Lung (tissue), 17 donors: ENCODE measurements at places on chromosomes 11 and 22. TPM values are rescaled to one million over a fixed set of nuclear protein-coding genes. Genes with fewer than 3 reads are reported as not detected.

GRCh38 chr11:69834251-69834650 lies 15.0 kb upstream of the FGF3 start:
- H3K27me3 ChIP-seq = no peaks in the 10 kb centered on the region
- DNase-seq = no peak
- no peaks in the 10 kb centered on the region for H3K4me1 ChIP-seq
- no peaks in the 10 kb centered on the region for H3K36me3 ChIP-seq
- no peak overlapping the region for H3K27ac ChIP-seq
- no peak overlapping the region for H3K4me3 ChIP-seq

DNA sequence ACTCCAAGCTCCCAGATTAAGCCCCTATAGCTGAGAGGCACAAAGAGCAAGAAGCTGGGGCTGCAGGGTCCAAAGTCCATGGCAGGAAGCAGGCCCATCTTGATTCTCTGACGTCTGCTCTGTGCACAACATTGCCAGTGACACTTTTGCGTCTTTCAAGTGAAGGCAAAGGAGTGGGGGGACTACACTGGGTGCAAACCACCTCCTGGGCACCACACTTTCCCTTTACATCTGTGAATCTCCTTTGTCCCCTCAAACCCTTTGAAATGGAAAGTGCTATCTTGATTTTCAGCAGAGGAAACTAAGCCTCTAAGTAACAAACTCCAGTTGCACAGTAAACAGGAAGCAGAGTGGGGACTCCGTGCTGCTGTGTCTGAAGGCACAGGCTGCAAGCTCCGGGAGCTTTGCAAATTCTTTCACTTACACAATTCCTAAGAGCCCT lies 428.0 kb downstream of the LARGE1 start:
- H3K36me3 ChIP-seq = no peaks in the 10 kb centered on the region
- H3K27me3 ChIP-seq = no peaks in the 10 kb centered on the region
- peaks cover 3% of the 10 kb centered on the region for H3K4me1 ChIP-seq

The FBLN1 gene
- 357 TPM for total RNA-seq

DNA sequence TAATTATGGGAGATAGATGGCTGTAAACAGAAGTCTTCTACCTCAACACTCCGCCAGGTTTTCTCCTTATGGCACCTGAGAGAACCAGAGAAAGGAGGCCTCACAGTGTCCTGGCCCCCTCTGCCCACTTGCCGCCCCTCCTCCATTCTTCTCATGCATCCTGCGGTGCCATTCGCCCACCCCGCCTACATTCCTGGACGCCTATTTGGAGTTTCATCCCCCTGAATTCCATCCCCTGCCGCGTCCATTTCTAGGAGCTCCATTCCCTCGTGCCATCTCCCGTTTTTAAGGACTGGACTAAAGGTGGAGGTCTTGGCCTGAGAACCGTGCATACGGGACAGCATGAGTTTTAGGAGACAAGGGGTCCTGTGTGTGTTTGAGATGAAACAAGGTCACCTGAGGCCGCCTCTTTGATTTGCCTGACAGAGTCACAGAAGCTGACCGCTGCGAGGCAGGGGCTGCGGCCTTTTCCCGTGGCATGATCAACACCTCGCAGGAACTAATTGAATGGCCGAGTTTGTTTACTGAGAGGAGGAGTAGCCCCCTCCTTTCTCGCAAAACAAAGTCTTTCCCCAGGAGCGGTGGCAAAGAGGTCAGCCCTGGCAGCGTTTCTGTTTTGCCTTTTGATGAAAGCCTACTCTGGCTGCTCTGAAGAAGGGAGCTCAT lies 246.2 kb downstream of the ST3GAL4 start:
- H3K27ac ChIP-seq = no peak overlapping the region
- no peaks in the 10 kb centered on the region for H3K36me3 ChIP-seq
- no peaks in the 10 kb centered on the region for H3K4me1 ChIP-seq
- H3K27me3 ChIP-seq = no peaks in the 10 kb centered on the region
- no peak overlapping the region for H3K4me3 ChIP-seq

The SMDT1 gene
- 133 TPM for total RNA-seq

DNA sequence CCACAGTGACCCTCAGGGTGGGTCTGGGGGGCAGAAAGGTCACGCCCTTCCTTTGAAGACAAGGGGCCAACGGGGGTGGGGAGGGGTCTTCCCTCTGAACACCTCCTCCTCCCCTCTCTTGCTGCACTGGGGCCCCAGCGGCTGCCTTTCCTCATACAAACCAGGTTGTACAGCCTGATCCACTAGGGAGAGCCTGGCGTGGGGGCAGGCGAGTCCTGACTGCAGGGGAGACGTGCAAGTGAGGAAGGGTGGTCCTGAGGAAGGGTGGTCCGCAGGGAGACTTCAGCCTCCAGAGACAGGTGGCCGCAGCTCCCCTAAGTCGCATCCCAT lies 43.6 kb upstream of the LINC01488 start:
- no peaks in the 10 kb centered on the region for H3K27me3 ChIP-seq
- H3K27ac ChIP-seq = no peak overlapping the region
- no peaks in the 10 kb centered on the region for H3K4me1 ChIP-seq
- no peaks in the 10 kb centered on the region for H3K36me3 ChIP-seq
- DNase-seq = no peak

DNA sequence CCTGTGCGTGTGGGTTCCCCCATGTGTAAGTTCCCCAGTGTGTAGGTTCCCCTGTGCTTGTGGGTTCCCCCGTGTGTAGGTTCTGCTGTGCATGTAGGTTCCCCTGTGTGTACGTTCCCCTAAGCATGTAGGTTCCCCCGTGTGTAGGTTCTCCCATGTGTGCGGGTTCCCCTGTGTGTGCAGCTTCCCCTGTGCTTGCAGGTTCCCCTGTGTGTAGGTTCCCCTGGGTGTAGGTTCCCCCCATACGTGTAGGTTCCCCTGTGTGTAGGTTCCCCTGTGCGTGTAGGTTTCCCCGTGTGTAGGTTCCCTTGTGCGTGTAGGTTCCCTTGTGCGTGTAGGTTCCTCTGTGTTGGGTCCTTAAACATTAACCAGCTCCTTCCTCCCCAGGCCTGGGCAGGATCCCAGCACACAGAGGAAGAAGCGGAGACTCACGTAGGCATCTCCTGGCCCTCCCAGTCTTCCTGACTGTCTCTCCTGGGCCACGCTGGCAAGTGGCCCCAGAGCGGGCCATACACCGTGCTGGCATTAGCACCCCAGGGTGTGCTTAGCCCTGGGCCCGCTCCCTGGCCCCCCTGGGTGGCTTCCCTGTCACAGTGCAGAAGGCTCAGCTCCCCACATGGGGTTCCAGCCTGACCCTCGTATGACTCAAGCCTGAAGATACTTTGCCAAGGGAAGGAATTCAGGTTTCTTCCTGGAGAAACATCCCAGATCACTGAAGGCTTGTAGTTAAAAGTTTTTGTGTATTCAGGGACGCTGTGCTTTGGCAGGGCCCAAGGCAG lies 2.8 kb upstream of the GRAMD4 start:
- H3K27me3 ChIP-seq = no peaks in the 10 kb centered on the region
- no peak for DNase-seq
- H3K4me3 ChIP-seq = no peak overlapping the region
- peaks cover 7% of the 10 kb centered on the region for H3K4me1 ChIP-seq

The SERHL2 gene
- total RNA-seq = 2.7 TPM

- peak; percentile 34 for DNase-seq
- no peaks in the 10 kb centered on the region for H3K4me1 ChIP-seq
- H3K27me3 ChIP-seq = no peaks in the 10 kb centered on the region
- no peak overlapping the region for H3K4me3 ChIP-seq
Observed at GRCh38 chr11:47514825-47515647, 37.9 kb downstream of the CELF1 start.

DNA sequence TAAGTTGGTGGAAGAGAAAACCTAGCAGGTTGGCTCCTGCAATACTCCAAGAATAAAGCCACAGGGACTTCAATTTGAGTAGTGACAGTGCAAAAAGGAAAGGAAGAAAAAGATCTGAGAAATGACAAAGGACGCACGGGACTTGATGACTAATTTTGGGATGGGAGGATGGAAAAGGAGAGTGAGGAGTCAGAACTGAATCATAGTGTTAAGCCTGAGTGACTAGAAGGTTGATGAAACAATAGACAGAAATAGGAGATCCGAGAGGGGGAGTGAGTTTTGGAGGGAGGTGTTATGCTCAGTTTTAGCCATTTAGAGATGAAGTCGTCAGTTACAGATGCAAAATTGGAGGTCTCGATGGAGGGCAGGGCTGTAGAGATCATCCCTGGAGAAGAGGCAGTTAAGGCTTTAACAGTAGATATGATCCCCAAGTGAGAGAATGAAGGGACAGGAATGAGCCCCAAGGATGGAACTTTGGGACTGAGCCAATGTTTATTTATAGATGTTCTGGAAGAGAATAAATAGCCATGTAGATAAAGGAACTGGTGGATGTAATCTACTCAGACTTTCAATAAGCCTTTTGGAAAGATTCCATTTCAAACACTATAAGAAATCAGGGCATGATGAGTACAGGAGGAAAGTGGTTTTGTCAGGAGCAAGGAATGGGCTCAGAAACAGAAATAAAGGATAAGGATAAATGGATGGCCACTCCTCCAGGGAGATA lies 108.9 kb upstream of the NCAM1 start:
- no peaks in the 10 kb centered on the region for H3K27me3 ChIP-seq
- DNase-seq = peak; percentile 22
- H3K4me3 ChIP-seq = no peak overlapping the region
- H3K4me1 ChIP-seq = no peaks in the 10 kb centered on the region

GRCh38 chr11:15720460-15720859 lies 605.7 kb downstream of the INSC start:
- H3K4me3 ChIP-seq = no peak overlapping the region
- no peak for DNase-seq
- peaks cover 2% of the 10 kb centered on the region for H3K4me1 ChIP-seq

- H3K4me1 ChIP-seq = no peaks in the 10 kb centered on the region
- no peak overlapping the region for H3K4me3 ChIP-seq
- DNase-seq = no peak
- H3K36me3 ChIP-seq = no peaks in the 10 kb centered on the region
- H3K27me3 ChIP-seq = peaks cover 2% of the 10 kb centered on the region
Observed at GRCh38 chr11:79430280-79430679, 10.6 kb downstream of the TENM4 start.

DNA sequence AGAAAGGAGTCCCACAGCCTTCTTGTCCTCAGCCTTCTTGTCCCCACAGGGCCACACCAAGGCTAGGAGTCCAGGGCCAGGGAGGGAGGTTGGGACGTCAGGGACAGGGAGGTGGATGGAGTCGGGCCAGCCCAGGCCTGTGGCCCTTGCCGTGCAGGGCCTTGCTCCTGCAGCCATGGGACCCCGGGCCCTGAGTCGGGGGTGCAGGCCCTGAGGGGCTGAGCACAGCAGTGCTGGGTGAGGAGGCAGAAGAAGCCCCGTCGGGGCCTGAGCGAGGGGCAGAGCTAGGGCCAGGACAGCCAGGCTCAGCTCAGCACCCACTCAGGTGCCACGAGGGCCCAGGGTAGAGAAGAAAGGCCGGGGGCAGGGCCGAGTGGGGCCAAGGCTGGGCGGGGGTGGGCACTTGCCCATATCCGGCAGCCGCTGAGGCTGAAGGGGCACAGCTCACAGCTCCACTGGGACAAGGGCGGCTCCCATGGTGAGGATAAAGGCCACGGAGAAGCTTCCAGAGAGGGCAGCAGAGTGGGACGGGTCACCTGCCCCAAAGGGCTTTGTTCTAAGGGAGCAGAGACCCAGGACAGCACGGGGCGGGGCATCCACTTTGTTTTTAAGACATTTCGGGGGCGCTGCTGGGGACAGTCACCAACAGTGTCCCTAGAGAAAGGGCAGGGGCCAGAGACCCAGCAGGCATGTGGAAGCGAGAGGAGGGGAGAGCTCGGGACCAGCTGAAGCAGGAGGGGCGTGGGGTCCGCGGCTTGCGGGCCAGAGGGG lies 3.6 kb downstream of the MLC1 start:
- no peaks in the 10 kb centered on the region for H3K27me3 ChIP-seq
- H3K4me1 ChIP-seq = no peaks in the 10 kb centered on the region
- no peak for DNase-seq
- no peak overlapping the region for H3K4me3 ChIP-seq
- H3K36me3 ChIP-seq = no peaks in the 10 kb centered on the region

- H3K4me1 ChIP-seq = peaks cover 3% of the 10 kb centered on the region
- no peak overlapping the region for H3K4me3 ChIP-seq
- H3K27me3 ChIP-seq = no peaks in the 10 kb centered on the region
- no peak for DNase-seq
- no peak overlapping the region for H3K27ac ChIP-seq
Observed at GRCh38 chr11:134581121-134581626, 169.1 kb upstream of the B3GAT1 start.

The OR8B8 gene
- total RNA-seq = not detected

The CRYBB2 gene
- total RNA-seq = 0.31 TPM

The GLYATL2 gene
- total RNA-seq = 1.2 TPM

DNA sequence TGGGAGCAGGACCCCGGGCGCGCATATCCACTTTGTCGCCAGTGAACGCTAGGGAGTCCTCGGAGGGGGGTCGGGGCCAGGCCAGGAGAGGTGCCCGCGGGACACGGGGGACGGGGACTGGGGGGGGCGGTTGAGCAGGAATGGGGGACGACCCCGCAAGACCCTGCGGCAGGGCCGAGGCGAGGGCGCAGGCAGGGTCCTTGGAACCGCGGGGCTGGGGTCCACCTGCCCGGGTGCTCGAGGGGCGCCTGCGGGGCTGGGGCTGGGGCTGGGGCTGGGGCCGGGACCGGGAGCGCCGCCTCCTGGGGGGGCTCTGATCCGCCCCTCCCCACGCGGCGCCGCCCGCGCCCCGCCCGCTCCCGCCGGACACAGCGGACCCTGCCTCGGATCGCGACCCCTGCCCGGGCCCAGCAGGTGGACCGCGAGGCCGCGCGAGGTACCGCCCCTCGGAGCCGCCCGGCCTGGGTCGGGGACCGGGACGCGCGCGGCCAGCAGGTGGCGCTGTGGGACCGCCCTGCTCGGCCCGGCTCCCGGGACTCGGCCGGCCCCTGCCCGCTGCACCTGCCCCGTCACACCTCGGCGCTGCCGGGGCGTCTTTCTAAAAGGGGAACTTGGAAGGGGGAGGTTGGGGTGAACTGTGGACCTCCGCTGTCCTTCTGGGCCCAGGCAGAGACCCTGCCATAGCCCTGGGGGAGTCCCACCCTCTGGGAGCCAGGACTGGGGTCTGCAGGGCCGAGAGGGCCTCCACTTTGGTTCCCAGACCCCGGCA lies 11.0 kb downstream of the CRELD2 start:
- no peaks in the 10 kb centered on the region for H3K4me1 ChIP-seq
- H3K27ac ChIP-seq = no peak overlapping the region
- H3K36me3 ChIP-seq = no peaks in the 10 kb centered on the region
- DNase-seq = peak; percentile 43

DNA sequence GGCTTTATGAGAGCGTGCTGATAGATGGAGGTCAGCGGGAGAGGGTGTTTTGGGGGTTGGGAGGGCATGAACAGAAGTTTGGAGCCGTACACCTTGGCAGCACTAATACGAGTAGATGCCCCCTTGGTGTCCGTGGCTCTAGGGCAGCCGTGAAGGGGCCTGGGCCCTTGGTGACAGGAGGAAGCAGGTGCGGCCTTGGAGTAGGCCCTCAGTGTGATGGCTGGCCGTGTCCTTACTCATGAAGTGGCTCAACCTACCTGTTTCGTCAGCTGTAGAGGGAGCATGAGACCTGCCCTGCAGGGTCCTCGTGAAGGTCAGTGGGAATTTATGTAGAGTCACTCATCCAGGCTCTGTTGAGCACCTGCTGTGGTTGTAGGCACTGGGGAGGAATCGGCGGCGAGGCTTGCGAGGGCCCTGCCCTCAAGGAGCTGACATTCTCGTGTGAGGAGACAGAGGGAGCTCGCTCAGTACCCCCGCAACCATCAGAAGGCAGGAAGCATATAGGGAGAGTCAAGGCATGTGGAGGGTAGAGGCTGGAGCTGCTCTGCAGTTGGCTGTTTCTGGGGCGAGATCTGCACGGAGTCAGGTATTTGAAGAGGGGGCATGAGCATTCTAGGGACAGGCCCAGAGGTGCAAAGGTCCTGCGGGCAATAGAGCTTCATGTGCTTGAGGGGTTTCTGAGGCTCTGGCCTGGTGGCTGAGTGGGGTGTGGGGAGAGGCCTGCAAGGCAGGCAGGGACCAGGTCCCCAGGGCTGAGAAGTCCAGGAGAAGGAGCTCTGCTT lies 39.6 kb downstream of the TBC1D22A start:
- peak; percentile 12 for DNase-seq
- H3K4me3 ChIP-seq = no peak overlapping the region
- no peaks in the 10 kb centered on the region for H3K27me3 ChIP-seq
- peaks cover 5% of the 10 kb centered on the region for H3K4me1 ChIP-seq
- peaks cover 20% of the 10 kb centered on the region for H3K36me3 ChIP-seq
- H3K27ac ChIP-seq = no peak overlapping the region
